Activated naive CD8-positive, alpha-beta T cell treated with anti-CD3 and anti-CD28 coated beads, Interleukin-2, amount 10 ng/mL, durations not matched to agents 7 days and 5 days (primary cell): ENCODE measurements at places on chromosomes 3 and 15. TPM values are rescaled to one million over a fixed set of nuclear protein-coding genes. Genes with fewer than 3 reads are reported as not detected.

- peak; percentile 53 for DNase-seq
These were observed 1.1 kb upstream of the RNU6-1 start for GRCh38 chr15:67840749-67841512.

NSUN3 gene
- total RNA-seq: 16.4 TPM

CLEC3B gene
- total RNA-seq: not detected

GRCh38 chr3:53274938-53275605, 19.2 kb upstream of the TKT start:
- DNase-seq: no peak

- DNase-seq: no peak
These were observed 6.0 kb downstream of the GNB5 start for GRCh38 chr15:52185151-52185561.

DNA sequence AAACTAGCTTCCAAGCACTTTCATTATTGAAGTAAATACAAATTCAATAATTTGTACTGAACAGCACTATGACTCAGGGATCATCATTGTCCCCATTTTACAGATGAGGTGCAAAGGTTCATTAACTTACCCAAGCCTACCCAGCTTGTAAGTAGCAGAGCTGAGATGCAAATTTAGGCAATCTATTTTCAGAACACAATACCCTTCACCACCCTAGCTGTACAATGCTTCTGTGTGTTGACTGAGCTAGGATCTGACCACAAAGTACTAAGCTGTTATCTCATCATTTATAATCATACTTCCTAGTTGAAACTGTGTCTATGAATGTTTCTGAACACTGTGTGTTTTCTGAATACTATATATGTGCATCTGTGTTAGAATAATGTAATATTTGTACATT, 3.2 kb upstream of the ILDR1 start:
- no peak for DNase-seq

DNA sequence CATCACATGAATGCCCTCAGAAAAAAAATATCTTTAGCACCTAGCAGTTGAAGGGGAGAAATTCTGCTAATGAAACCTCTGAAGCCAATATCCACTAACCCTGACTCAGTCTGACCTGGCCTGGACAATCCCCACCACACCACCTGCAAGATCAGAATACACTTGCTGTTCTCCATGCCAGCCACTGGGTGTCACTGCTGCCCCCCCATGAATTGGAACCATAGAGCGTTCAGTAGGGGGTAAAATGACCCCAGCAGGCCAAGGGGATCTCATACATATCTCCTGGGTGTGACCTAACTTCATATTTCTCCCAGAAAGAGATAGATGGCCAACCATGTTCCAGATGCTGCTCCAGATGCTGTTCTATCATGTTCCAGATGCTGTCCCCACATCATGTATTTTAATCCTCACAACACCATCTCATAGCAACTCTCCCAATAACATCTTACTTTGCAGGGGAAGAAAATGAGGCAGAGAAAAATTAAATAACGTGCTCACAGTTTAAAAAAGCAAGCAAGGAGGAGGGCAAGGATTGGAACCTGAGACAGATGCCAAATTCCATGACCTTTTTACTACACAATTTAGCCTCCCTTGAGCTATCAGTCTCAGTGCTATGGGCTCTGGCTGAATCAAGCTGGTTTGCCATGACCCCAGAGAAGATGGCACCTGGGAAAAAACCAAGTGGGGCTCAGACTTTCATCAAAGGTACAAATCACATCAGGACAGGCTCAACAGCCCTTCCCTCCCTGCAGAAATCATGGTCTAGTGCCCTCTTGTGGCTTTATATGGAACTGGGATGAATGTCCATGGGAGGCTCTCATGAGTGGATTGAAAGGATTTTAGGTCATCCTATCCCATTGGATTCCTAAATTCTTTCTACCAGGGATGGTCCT, 12.4 kb downstream of the NTRK3 start:
- DNase-seq: no peak

GRCh38 chr3:101039285-101039684, 46.1 kb upstream of the ABI3BP start:
- DNase-seq: no peak

GRCh38 chr3:46893146-46893748, 15.7 kb downstream of the PTH1R start:
- DNase-seq: no peak

WDR82 gene
- 134 TPM for total RNA-seq

GPR15 gene
- 40.6 TPM for total RNA-seq

DNA sequence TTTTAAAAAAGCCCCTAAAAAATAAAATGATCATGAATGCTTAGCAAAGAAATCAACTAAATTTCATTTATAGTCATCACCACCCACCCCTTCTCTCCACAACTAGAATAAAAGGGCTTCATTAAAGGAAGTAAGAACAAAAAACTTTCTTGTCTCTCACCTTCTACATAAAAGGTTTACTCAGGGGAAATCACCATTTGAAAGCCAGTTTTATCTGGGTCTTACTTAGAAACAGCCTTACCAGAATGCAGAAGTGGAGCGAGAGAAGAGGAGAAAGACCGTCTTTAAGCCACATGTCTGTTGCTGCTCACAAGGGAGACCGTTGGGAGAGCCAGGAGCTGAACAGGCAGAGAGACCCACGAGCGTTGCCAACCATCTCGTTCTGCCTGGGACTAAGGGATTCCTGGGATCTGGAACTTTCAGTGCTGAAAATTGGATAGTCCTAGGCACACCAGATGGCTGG, 350.1 kb upstream of the PROK2 start:
- no peak for DNase-seq

GRCh38 chr3:146953511-146953981, 348.4 kb upstream of the PLSCR5 start:
- DNase-seq: no peak

DNA sequence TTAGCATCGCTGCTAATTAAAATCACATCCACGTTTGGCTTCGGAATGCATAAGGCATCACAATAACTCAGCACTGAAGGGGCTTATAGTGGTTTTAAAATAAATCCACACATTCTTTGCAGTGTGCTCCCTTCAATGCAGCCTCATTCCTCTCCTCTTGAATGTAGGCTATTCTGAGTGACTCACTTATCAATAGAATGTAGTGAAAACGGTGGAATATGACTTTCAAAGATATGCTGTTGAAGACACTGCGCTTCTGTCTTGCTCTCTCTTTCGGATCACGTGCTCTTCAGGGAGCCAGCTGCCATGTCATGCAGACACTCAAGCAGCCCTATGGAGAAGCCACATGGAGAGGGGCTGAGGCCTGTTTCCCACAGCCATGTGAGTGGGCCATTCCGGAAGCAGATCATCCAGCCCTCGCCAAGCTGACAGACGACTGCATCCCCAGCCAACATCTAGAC, 87.4 kb downstream of the CRYGS start:
- no peak for DNase-seq
